ENCODE measurements at places on chromosomes 7 and 10. TPM values are rescaled to one million over a fixed set of nuclear protein-coding genes. Genes with fewer than 3 reads are reported as not detected.

Gene LAMB1
- 712 TPM for total RNA-seq

Gene GJD4
- not detected for total RNA-seq

Gene ZNF804B
- not detected for total RNA-seq

Gene VIPR2
- total RNA-seq, result not detected

Gene PRLHR
- total RNA-seq, result not detected

Gene UCN3
- total RNA-seq, result not detected

Gene SLC12A9
- 23.3 TPM for total RNA-seq

Gene ELN
- total RNA-seq, result 2.3 TPM

Gene PGAM2
- not detected for total RNA-seq
